CD8-positive, alpha-beta T cell (primary cell): ENCODE measurements at places on chromosomes 5 and 9.

GRCh38 chr9:111566234-111566633, 33.2 kb downstream of the PTGR1 start:
- no peak for DNase-seq

DNA sequence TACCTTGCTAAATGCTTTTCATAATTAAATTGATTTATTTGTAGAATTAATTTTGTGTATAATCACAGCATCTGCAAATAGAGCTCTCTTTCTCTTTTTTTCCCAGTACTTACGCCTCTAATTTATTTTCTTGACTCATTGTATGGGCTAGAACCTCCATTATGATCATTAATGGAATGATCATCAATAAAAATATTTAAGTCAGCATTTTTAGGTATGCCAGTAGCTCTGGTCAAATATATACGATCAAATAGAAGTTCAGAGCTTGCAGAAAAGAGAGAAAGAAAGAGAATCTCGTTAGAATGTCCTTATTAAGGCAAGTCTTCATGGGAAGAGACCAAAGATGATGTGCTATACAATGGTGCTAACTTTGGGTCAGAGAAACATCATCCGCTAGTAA, 202.6 kb downstream of the TLR4 start:
- DNase-seq = no peak

GRCh38 chr9:32265037-32265436, 119.4 kb upstream of the ACO1 start:
- no peak for DNase-seq

- no peak for DNase-seq
Measured at GRCh38 chr5:172488221-172488620, 33.9 kb upstream of the SH3PXD2B start.

DNA sequence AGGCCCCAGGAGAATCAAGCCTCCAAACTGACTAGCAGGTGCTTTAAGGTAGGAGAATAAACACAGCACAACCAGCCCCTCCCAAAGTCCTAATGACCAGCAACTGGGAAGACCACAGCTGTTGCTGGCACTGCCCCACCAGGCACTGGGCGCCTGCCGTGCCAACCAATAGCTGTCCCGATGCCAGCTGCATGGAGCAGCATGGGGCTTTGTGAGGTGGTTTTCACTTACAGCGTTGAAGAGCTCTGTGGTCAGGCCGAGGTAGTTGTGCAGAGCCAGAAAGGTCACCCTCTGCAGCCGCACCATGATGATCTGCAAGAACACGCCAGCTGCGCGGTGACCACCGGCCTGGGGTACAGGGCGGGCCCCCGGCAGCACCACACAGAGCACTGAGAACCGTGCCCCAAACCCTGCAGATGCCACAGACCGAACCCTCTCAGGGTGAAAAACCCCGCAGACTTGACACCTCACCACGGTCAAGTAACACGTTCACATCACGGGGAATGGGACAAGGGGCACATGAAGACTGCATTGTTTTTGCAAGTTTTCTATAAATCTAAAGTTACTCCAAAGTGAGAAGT, 28.7 kb downstream of the PNPLA7 start:
- DNase-seq = no peak

DNA sequence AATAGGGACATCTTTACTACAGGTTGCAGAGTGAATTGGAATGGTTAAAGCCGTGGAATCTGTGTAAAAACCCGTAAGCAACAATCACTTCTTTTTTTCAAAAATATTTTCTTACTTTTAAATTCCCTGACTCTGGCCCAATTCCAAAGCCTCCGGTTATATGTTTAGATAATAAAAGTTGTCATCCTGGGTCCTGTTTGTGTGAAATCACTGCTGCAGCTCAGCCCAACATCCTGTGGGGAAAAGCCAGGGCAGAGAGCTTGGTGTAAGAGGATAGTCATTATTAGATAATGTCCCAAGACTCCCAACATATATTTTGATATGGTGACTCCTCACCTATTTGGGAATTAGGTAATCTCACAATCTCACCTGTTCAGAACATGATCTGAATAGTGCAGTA, 586.0 kb upstream of the BRINP1 start:
- DNase-seq = no peak

DNA sequence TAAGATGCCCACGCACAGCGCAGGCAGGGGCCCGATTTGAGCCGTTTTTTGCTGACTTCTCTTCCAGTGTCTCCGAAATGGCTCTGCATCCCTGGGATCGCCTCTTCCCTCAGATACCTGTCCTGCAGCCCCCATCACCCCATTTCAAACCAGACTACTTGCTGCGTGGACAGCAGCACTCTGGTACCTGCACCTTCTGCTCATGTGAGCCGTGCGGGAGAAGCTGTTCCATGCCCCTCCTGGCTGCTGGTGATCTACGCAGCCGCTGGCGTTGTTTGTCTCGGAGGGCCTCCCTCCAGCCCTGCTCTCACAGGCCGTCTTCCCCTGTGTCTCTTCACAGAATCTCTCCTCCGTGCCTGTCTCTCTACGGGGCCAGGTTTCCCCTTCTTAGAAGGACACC, 13.4 kb downstream of the CEP72 start:
- no peak for DNase-seq

DNA sequence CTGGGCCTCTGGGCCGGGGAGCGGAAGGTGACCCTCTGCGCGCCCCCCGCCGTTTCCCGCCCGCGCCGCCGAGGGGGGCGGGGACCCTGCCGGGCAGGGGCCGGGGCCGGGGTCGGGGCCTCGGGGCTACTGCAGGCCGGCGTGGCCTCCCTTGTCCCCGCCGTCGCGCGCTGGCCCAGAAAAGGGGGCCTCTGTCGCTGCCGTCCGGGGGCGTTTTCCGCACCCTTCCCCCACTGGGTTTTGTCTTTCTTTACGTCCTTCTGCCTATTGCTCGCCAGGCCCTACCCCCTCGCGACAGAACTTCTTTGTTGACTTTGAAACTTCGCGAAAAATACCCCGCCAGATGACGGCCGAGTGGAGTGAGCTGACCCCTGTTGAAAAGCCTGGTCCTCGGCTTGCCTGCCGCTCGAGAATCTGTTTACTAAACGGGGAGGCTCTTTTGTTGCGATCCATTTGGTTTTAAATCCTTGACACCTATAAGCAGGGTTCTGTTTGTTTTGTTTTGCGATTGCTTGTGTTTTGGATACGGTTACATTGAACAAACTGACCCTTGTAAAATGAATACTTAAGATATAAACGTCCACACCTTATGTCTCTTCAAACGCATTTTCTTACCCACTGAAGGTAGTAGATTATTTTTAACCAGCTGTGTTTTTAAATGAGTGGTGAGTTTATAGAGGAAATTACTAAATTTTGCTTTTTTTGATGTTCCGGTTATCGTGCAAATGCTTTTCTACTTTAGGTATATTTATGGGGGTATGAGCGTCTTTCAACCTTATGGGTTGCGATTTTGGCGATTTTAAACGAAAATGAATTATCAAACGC, 765 bp downstream of the MARCHF6 start:
- peak; percentile 46 for DNase-seq

GRCh38 chr5:462051-462481, 19.1 kb downstream of the EXOC3 start:
- no peak for DNase-seq

DNA sequence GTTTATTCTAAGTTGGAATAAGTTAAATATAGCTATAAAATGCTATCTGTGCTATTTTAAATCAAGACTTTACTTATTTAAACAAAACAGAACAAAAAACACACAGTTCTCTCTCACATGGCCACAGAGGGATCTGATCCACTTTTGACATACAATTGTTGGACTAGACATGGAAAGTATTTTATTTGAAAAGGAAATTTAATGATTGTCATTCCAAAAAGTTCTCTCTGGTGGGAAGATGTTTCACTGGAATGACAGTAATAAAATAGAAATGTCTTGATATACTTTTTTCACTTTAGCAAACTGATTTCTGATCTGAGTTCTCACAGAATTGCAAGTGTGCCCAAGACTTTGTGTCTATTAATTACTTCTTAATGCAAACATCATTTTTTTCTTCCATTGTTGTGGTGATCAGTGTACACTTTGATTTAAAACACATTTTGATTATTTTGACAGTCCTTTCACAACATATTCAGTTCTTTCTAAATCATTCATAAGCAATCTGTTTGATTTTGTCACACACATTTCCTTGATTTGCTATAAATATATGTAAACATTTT, 30.1 kb upstream of the MINAR2 start:
- DNase-seq = no peak

DNA sequence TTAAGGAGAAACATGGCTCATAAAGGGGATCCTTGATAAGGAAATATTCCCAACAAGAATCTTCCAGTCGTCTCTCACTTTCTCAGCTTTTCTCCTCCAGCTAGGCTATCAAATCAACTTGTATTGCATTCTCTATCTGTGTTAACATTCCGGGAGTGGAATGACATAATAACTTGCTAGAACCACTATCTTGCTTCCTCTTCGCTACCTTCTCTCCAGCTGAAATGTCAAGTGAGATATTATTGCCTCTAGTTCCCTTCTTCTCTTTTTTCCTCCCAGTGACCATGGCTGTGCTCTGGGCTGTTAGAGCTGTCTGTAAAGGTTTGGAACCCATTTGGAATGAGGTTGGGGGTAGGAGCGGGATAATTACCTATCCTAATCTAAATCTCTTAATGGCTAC, 1329.5 kb upstream of the WWC1 start:
- DNase-seq = no peak

- no peak for DNase-seq
Measured at GRCh38 chr5:59222687-59223511, 640.0 kb downstream of the RAB3C start.

DNA sequence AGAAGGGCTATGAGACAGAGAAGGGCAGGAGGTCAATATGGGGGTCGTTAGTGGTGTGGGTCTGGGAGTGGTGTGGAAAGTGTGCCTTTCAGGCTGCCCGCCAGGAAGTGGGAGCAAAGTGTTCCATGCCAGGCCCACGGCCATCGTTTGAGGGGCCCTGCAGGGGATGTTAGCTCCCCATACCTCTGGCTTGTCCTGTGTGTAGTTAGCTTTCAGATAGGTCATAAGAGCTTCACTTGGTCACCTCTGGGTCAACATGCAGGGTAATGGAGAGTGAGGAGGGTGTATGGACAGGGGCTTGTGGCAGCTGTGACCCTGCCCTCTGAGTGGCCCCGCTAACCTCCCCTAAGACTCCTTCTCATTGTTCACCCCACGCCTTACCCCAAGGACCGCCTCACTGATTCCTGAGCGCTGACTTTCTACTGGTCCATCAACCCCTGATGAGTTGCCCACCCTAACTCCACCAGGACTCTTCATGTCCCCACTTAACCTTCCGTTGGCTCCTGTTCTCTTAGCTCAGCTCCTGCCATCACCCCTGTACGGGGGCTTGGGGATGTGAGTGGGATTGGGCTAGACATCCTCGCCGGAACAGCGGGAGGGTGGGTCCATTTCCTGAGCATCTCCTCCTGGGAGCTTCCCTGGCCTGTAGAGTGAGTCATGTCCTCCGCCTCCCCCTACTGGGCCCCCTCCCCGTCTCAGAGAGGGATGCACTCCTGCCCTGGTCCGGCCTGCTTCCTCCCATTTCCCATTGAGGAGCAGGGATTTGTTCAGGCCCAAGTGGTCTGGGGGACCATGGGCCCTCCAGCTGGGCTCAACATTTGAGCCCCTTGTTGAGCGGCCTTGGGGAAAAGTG, 125.7 kb downstream of the FGF18 start:
- DNase-seq = no peak

GRCh38 chr9:91771864-91772263, 178.2 kb downstream of the ROR2 start:
- DNase-seq = no peak

- DNase-seq = no peak
Measured at GRCh38 chr5:134749415-134749814, 9.2 kb upstream of the DDX46 start.

DNA sequence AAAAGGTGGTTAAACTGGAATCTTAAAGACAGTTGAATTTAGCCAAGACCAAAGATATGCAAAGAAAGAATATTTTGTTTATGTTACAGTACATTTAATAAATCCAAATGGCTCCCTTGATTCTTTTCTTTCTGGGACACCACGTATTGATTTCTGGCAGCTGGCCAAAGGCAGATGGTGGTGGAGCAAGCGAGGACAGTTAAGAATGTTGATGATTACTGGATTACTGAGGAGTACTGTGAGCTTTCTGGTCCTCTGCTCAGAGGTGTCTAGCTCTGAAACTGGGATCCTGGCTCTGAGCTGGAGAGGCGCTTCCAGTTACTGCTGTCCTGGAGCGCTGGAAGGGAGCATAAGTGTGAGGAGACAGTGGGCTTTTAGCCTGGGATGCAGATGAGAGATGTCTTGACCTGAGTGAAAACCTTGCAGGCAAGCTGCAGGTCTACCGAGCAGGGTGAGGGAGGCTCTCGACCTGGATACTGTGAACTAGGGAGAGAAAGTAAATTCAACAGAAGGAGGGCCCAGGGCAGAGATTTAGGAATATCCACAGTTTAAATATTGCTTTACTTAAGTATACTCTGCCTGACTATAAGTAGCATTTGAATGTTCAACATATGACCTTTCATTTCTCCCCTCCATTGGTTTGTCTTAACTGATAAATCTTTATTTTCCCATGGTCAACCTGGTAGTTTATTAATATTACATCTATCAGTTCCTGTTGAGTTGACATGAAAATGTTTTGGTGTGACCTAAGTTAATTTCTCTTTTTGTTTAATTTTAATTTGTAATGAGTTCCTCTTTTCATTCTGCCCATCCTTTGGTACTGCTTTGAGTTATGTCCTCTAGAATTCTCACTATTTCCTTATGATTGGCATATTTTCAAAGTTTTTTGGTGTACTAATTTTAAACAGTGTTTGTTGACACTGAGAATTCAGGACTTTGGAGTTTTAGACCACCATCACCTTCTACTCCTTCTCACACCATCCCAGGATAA, 3.7 kb downstream of the SYK start:
- DNase-seq = no peak

DNA sequence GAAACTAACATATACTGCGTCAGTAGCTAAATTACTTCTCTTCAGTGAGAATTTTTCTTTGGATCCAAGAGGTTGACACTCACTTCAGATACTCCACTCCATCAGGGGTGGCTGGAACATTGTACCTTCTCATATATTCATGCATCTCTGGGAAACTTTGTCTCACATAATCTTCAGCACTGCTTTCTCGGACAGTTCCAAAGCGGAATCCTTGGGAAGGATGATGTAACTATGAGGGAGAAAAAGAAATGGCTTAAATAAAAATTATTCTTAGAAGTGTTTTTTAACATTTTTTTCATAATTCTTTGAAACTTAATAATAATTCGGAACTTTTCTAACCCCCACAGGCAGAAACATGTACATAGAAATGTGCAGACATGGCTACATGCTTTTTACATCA, 33.4 kb upstream of the PPP3R2 start:
- no peak for DNase-seq

DNA sequence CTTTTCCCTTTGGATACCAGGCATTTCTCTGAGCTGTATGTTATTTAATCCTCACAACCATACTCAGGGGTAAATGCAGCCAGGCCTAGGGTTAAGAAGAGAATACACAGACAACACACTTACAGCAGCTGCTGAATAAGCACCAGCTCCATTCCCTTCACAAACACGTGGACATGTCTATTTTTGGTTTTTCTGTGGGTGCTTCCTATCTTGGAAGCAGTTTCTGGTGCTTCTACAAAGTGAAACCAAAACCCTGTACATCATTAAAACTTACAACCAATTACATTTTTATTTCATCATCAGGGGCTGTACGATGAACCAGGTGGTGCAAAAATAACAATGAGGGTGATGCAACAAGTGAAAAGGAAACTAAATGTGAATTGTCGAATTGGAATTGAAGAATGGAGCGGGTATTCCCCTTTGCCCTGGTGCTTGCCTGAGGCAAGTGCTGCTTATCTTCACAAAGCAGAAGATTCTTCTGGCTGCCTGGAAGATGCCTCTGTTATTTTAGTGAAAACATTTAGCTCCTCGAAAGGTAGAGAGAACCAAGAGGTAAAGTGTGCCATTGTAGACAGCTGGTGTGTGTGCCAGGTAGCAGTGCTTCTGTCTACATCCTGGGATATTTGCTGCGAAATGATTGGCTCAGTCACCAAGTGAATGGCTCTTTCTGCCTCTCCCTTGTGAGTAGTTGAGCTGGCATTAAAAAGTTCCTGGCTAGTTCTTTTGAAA, 18.6 kb upstream of the IFNB1 start:
- no peak for DNase-seq
